C1 segment of cervical spinal cord (tissue), 14 donors: ENCODE measurements at places on chromosomes 7 and 10.

DNA sequence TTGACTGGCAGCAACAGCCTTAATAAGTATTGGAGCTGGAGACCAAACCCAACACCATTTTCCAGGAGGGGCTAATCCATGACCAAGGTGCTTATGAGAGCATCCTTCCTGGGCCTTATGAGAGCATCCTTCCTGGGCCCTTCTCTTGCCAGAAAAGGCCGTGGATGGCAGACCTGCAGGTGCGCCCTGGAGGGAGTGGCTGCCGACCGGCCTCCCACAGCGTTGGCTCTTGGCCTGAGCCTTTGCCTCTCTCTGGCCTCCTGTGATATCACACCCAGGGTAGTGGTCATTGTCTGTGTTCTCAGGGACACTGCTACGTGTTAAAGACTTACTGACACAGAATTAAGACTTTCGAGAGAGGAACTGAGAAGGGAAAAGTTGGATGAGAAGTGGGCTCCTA lies 22.3 kb upstream of the NUDCD3 start:
- DNase-seq = no peak

- no peak for DNase-seq
Observed at GRCh38 chr10:100656454-100656853, 88.9 kb upstream of the PAX2 start.

DNA sequence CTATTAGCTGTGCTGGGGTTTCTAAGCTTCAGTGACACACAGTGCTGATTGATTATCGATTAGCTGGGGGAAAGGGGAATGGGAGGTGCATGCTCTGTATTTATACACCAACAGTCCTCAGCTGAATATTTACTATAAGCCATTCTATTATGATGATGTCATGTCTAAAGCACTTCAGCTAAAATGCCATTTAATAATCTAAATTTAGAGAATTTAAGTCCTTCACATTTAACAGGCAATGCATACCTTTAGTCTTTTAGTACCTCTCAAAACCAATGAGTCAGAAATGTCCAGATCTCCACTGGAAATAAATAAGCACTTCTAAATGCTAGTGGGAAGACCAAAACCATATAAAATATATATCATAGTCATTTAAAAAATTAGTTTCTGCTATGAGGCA lies 24.6 kb downstream of the RPP38 start:
- DNase-seq = no peak

- DNase-seq = no peak
Observed at GRCh38 chr10:88253622-88254021, 329.5 kb downstream of the RNLS start.

- DNase-seq = no peak
Observed at GRCh38 chr10:103546401-103546800, 52.9 kb downstream of the NEURL1 start.

- no peak for DNase-seq
Observed at GRCh38 chr10:68135362-68135761, 26.1 kb downstream of the MYPN start.

- no peak for DNase-seq
Observed at GRCh38 chr7:1331561-1332467, 99.1 kb downstream of the UNCX start.

DNA sequence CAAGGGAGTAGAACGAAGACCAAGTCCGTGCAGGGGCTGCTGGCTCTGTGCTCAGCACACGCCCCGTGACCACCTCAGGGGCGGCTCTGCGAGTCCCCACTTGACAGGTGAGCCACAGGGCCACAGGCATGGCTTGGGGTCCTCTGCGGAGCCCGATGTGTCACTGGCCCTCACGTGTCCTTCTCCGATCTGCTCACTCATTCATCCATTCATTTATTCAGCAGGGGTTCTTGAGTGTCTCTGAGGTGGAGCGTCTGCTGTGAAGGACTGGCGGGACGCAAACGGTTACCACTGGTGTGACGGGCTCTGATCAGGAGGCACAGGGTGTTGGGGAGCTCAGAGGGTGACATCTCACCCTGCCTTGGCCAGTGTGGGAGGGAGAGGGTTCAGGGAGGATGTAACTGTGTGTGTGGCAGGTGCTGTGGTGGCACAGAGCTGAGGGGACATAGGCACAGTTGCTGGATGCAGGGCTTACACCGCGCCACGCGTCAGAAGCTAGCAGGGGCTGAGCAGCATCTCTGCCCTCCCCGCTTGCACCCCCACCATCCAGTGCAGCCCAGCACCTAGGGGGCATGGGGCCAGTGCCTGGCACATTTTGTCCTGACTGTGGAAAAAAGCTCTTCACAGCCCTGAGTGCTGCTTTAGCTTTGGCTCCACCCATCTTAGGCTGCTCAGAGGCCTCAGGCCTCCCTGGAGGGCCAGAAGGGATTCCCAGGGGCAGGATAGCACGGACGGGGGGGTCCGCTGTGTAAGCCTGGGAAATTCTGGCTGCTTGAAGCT lies 116.8 kb downstream of the LHPP start:
- no peak for DNase-seq

DNA sequence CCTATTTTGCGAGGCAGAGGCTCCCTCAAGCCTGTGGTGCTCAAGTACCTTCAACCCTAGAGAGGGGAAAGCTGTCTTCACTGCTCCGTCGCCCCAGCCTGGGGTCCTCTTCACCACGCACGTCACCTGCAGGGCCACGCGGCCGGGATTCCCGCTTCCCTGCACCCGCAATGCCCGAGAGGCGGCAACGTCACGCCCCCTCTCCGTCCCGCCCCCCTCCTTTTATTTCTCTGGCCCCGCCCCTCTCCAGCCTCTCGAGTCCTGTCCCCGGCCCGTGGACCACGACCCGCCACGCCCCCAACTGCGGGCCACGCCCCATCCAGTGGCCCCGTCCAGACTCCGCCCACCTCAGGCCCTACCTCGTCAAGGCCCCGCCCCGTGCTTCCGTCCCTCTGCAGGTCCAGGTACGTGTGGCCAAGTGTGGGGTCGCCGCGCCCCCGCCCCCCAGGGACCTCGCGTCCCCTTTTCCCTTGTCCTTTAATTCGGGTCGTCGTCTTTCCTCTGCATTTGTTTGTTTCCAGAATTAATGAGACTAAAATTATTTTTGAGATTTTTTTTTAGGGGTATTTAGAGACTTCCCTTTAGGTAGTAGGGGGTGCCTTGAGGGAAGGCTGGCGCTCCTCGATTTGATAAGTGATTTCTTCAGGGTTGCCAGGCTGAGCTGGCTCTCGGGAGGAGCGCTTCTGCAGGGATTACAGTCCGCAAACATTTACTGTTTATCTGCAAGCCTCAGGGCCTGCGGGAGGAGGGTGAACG lies 69.8 kb upstream of the BAIAP2L1 start:
- DNase-seq = no peak

DNA sequence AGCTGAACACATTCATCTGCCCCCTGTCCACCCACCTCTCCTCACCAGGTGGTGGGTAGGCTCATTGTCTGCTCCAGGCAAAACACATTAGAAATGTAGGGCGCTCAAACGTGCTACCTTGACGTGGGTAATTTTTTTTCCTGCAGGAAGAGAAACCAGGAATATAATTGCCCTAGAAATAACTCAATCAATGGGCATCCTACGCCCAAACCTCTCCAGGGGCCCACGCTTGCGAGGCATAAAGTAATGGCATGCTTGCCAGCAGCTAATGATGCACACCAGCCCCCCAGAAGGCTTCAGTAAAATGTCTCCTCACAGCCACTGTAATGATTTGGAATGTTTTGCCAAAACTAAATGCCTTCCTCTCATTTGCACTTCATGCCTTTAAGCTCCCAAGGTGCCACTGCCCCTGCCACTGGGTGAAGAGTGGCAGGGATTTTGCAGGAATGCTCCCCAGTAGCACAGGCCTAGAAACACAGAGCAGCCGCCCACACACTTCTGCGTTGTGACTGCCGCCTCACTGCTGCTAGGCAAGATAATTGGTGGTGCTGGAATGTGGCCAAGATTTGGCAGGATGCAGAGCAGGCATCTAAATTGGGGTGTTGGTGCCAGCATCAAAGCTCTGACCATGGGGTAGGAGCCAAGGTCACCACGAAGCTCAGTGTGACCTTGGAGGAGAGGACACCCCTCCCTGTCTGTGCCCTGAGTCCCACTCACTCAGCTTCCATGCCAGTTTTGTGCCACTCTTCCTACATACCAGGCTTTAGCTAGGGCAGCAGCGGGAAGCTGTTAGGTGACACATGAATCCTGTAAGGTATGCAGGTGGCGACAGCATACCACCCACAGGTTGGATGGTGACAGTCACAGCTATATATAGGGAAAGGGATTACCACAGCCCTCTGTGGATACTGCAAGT lies 48.7 kb upstream of the PPP1R3C start:
- no peak for DNase-seq

DNA sequence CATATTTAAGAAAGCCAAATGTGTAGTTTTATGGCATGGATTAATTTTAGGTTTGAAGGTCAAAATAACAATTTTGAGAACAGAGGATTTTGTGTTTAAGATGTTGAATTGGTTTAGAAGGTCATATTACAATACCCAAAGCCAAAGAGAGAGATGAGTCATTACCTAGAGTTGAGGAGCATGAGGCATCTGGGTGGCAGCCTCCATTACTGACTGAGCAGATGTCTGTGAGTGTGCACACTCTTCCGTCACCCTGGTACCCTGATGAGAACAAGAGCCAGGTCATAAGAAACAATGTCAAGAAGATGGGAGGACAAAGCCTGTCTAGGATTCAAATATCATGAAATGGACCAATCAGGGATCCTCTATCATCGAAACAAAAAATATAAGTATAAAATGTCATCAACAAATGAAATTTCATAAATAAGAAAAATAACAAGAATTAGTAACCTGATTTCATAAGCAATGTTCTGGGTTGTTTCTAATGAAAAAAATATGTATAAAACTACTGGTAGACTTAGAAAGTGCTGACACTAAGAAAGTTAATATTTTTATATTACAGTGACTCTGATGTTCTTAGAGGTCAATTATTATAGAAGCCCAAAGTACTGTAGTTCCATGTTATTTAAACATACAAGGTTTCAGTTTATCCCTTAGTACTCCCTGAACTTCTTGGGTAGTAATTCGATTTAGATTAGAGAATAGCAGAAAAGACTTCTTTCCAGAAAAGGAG lies 20.0 kb downstream of the CUBN start:
- no peak for DNase-seq

DNA sequence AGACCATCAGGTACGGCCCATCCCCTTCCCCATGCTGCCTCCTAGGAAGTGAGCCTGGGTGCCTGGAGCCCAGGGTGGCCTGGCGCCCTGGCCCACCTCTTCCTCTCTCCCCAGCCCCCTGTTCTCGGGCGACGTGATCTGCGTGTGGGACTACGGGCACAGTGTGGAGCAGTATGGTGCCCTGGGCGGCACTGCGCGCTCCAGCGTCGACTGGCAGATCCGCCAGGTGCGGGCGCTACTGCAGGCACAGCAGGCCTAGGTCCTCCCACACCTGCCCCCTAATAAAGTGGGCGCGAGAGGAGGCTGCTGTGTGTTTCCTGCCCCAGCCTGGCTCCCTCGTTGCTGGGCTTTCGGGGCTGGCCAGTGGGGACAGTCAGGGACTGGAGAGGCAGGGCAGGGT lies 17.0 kb downstream of the ASL start:
- DNase-seq = no peak

DNA sequence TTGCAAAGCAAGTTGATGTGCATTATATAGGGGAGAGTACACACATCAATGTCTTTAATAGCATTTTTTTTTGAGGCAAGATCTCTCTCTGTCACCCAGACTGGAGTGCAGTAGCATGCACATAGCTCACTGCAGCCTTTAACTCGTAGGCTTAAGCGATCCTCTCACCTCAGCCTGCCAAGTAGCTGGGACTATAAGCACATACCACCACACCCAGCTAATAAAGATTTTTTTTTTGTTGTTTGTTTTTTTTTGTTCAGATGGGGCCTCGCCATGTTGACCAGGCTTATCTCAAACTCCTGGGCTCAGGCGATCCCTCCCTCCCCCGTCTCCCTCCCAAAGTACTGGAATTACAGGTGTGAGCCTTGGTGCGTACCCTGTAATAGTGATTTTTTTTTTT lies 1.5 kb downstream of the UMAD1 start:
- no peak for DNase-seq

DNA sequence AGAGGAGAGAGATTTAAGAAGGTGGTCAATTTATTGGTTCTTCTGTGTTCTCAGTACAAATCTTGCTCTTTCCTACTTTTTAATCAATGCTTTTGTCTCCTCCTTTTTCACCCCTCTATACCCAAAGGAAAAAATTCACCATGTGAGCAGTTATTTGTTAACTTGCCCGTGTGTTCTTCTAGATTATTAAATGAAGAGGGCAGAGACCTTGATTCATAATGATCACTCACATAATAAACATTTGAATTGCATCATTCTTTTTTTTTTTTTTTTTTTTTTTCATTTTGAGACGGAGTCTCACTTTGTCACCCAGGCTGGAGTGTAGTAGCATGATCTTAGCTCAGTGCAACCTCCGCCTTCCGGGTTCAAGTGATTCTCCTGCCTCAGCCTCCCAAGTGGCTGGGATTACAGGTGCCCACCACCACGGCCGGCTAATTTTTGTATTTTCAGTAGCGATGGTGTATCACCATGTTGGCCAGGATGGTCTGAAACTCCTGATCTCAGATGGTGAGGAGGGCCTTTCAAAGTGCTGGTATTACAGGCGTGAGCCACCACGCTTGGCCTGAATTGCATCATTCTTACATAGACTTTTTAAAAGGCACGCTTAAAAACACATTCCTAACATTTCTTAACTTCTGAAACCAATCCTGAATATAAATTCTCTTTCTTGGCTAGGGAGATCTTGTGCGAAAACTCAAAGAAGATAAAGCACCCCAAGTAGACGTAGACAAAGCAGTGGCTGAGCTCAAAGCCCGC lies 3.6 kb downstream of the GARS1 start:
- no peak for DNase-seq

GRCh38 chr7:39016609-39017008 lies 38.9 kb downstream of the POU6F2 start:
- no peak for DNase-seq

GRCh38 chr10:126669168-126669567 lies 1.3 kb downstream of the C10orf90 start:
- no peak for DNase-seq

DNA sequence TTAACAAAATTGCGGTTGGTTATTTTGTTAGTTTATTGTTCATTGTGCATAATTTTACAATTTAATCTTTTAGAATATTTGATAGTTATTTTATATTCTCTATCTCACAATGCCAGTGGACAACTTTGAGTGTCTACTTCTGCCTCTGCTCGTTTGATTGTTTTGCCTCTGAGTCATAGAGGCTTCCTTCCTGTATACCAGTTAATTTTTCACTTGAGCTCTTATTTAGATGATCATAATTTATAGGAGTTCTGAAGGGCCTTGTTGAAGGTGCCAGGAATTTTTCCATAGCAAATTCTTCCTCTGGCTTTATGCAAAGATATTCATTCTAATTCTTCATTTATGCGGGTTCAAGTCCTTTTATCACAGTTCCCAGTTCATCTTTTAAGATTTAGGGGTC lies 5.2 kb upstream of the MALRD1 start:
- DNase-seq = no peak

- DNase-seq = no peak
Observed at GRCh38 chr10:69489506-69490090, 38.3 kb downstream of the TSPAN15 start.

DNA sequence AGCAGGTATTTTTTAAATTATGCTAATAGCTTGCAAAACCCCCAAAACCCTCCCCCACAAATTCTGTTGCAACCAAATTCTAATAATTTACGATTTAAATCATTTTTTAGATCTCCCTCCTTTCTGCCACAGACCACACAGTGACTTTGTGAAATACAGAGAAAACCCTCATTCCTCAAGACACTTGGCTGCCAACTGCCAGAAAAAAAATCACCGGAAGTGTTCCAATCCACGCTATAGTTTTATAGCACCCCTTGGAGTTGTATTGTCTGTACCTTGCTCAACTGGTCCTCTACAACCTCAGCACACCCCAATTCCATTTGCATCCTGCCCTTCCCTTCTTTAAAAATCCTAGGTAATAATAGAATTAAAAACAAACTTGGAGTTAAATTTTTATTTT lies 560.1 kb downstream of the PARD3 start:
- DNase-seq = no peak

- no peak for DNase-seq
Observed at GRCh38 chr7:117237646-117238045, 85.2 kb downstream of the WNT2 start.
